ENCODE measurements at places on chromosomes 12 and 14.
A peak's percentile ranks its signal among the peaks of the same experiment; 100 is the strongest.

DNA sequence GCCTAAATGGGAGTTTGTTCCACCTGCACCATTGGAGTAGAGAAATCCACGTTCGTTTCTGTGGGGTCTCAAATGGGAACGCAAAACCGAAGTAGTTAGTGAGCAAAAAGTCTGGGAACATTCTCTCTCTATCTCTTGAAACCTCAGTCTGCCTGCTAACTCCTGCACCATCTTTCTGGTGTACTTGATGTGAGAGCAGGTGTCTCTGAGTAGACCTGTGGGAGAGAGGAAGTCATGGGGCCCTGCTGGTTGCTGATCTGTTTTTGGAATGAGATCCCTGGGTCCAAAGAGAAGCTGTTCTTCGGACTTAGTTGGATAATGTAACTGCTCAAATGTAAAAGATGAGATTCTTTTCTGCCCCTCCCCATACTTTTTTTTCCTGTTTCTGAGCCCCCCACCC is 57.3 kb downstream of the MAX start:
- DNase-seq: no peak

DNA sequence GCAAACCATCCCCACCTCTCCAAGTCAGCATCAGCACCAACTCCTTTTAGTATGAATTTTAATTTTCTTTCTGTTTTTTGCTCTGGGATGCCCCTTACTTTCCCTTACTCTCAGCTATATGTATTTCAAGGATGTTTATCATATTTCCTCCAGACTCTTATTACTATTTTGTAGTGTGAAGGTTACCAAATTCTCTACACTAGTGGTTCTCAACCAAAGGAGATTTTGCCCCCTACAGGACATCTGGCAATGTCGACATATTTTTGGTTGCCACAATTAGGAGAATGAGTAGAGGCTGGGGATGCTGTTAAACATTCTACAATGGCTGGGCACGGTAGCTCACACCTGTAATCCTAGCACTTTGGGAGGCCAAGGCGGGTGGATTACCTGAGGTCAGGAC is 29.1 kb upstream of the SOS2 start:
- DNase-seq: no peak

GRCh38 chr14:77638771-77639171 is 22.3 kb upstream of the SPTLC2 start:
- no peak for DNase-seq

GRCh38 chr14:63287666-63288483 is 30.9 kb downstream of the GPHB5 start:
- no peak for DNase-seq

GRCh38 chr14:60008042-60008441 is 83.7 kb upstream of the PCNX4 start:
- no peak for DNase-seq

DNA sequence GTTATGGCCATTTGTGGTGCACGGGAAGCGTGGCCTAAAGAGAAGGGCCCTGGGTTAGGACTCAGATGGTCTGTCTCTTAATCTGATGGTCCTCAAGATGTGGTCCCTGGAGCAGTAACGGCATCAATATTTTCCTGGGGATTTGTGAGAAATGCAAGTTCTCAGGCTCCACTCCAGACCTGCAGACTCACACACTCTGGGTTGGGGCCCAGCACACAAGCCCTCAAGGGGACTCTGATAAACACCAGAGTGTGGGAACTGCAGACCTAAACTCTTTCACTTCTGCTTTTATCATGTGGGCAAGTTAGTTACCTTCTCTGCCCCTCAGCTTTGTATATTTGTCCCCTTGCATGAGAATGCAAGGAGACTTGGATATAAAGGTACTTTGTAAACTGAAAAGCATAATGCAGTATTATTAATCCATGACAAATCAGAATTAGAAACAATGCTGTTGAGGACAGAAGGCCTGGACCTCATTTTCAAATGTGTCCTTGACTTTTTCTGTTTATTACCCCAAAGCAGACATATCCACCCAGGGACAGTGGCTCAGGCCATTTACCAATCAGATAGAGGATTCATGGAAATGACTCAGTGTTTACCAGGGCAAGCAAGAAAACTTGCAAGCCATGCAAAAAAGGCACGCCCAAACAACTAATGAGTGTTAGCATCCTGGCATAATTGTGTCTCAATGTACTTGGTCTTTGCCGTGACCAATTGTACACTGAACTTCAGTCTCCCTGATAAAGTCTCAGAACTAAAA is 157.0 kb downstream of the ASCL1 start:
- no peak for DNase-seq

GRCh38 chr14:64303471-64303917 is 9.3 kb upstream of the ESR2 start:
- peak; percentile 57 for DNase-seq

GRCh38 chr14:84273181-84273580 is 1256.8 kb upstream of the FLRT2 start:
- no peak for DNase-seq

DNA sequence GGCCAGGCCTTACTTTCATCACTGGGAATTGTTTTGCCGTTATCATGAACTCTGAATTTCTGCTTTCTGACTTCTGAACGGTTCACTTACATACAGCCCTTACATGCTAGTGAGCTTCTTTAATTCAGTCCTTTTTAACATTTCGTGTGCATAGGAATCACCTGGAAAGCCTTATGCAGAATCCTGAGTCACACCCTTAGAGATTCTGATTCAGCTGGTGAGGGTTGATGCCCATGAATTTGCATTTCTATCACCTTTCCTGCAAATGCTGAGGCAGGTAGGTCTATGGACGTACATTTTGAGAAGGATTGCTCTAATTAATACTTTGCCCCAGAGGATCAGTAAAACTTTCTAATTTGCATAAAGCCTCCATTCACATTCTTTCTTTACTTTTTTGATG is 44.0 kb downstream of the PPHLN1 start:
- no peak for DNase-seq

- no peak for DNase-seq
Measured at GRCh38 chr12:107484941-107485340, 200.7 kb upstream of the PWP1 start.

DNA sequence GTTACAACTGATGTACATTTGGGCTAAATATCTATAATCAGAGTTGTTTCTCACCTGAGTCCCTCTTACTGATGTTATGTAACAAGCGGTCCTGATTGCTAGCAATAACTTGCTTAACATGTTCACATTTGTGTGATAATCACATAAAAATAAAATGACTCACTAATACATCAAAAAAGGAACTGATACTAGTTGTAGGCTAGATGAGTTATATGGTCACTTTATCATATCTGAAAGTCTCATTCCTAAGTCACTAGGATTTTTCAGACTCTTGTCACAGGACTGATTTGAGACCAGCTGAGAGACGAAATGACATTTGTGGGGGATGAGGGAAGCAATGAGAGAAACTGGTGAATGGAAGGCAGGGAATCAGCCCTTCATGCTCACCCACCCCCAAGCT is 34.3 kb downstream of the NKX2-1 start:
- no peak for DNase-seq

DNA sequence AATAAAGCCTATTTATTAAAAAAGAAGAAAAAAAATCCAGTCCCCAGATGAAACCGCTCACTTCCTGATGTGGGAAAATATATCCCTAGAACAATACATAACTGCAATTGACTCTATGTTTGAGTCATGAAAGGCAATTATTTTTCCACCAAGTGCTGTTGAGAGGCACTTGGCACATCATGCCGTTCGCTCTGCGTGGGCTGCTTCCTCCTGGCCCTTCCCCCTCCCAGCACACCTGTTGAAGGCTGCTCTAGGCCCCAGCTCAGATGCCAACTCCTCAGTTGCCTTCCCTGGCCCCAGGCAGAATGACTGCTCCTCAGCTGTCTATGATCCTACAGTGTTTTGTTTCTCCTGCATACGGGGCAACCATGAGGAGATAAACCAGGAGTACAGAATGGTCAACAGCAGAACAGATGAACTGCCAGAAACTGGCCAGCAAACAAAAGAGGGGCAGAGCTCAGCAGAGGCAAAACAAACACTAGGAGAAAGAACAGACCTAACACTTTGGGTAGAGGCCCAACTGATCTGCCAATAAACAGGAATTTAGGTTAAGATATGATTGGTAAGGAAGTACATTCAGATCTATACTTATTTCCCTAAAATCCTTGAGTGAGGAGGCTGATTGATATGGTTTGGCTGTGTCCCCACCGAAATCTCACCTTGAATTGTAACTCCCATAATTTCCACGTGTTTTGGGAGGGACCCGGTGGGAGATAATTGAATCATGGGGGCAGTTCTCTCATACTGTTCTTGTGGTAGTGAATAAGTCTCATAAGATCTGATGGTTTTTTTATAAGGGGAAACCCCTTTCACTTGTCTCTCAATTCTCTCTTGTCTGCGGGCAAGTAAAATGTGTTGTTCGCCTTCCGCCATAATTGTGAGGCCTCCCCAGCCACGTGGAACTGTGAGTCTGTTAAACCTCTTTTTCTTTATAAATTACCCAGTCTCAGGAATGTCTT is 58.6 kb downstream of the SLC38A1 start:
- DNase-seq: peak; percentile 80

DNA sequence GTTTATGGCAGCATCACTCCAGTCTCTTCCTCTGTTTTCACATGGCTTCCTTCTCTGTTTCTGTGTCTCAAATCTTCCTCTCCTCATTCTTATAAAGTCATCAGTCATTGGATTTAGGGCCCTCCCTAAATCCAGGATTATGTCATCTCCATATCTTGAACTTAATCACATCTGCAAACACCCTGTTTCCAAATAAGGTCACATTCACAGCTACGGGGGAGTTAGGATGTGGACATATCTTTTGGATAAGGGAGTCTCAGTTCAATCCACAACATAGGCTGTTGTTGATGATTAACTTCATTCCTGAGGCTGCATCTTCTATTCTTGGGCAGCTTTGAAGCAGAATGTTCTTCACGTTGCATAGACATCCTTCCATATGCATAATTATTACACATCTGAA is 40.3 kb upstream of the NTF3 start:
- no peak for DNase-seq

DNA sequence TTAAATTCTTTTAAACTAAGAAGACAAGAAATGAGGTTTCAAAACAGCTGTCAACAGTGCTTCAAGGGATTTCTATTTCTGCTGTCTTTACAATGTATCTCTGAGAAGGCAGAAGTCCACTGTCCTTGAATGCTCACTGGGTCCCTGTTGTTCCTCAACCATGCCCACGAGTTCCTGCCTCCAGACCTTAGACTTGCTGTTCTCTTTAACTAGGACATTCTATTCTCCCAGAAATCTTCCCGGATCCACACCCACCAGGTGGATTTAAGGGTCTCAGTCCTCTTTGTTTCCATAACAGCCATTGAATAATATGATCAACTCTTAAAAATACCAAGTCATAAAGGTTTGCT is 6.7 kb upstream of the SLC41A2 start:
- DNase-seq: no peak

DNA sequence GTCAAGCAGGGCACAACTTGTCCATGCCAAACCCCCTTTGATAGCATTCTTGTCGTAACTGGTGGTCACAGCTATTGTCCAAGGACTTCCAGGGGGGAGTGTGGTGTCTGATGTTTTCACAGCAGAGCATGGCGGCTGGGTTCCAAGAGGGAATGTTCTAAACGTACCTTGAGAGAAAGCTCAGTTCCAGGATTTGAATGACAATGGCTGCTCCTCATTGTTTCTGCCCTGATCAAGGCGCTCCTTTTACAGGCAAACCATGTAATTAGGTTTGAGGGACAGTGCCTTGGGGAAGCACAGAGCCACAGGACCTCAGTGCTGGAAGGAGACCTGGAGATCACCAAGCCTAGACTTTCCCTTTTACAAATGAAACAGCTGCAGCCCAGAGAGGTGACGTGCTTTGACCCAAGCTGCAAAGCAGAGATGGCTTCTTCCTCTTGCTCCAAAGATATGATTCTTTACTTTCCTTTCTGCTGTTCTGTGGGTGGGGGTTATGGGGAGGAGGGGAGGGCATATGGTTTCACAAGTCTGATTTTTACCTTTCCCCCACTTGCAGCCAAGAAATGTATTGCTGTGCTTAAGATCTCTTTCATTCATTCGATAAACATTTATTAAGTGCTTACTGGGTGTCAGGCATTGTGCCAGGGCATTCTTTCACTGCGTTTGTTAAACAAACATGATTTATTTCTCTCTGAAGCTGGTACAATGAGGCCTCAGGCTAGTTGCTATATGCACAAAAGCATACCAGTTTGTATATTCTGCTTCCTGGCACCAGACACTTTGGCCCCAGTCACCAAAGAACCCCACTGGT is 172.8 kb downstream of the KTN1 start:
- no peak for DNase-seq

GRCh38 chr12:62050785-62051184 is 209.4 kb upstream of the USP15 start:
- no peak for DNase-seq

DNA sequence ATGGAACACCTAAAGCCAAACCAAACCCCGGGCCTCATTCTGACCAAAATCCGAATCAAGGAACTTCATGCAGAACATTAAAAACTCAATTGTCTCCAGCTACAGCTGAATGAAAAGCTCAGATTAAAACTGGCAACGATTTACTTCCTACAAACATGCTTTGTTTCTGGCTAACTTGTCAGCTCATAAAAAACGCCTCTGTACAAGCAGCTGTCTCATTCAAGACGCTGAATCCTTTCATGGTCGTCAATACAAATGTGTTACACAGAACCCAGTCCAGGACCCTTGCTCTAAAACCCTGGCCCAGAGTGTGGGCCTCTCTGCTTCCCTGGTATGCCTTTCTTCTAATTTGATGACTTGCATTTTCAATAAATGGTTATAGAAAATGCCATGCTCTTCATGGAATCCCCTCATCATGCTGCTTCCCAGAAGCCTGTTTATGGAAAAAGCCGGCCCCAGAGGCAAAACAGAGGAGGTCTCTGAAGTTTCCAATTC is 183.1 kb downstream of the PHLDA1 start:
- DNase-seq: no peak

DNA sequence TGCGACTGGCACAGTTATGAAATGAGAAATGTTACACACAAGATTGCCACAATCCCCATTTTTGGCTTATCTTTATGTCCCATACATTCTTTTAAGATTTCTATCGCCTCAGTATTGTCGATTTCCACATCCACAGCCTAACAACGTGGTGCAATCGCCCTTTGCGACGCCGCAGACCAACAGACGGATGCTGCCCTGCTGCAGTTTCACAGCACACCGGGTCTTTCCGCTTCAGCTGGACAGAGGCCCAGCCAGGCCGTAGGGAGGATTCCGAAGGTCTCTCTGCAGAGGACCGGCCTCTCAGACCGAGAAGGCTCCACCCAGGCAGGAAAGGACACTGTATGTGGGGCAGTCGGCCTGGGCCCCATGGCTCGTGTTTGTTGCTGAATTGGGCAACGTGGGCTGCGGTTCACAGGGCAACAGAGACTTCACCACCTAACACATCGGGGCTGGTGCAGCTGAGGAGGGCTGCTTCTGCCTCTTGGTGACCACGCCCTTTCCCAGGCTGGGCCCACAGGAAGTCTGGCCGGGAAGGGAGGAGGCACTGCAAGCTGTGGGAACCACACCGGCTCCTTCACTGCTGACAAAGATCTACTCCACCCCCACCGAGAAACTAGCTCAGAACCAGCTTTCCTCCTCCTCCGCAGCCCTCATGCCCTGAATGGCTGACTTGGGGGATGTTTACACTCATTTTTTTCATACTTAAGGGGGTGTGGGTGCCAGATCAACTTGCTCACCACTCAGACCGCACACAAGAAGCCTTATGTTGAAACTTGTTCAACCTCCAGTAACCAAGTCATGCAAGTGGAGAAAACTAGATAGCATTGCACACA is 32.9 kb upstream of the MDM1 start:
- peak; percentile 91 for DNase-seq

GRCh38 chr14:102086709-102086971 is 204 bp downstream of the HSP90AA1 start:
- DNase-seq: no peak

GRCh38 chr14:93909429-93910128 is 17.6 kb upstream of the FAM181A start:
- DNase-seq: no peak

All from activated CD8-positive, alpha-beta memory T cell treated with anti-CD3 and anti-CD28 coated beads for 24 hours (primary cell).